ENCODE measurements at places on chromosomes 4 and X.

- no peak for DNase-seq
These were observed 5.5 kb downstream of the TMEM131L start for GRCh38 chr4:153471698-153472093.

DNA sequence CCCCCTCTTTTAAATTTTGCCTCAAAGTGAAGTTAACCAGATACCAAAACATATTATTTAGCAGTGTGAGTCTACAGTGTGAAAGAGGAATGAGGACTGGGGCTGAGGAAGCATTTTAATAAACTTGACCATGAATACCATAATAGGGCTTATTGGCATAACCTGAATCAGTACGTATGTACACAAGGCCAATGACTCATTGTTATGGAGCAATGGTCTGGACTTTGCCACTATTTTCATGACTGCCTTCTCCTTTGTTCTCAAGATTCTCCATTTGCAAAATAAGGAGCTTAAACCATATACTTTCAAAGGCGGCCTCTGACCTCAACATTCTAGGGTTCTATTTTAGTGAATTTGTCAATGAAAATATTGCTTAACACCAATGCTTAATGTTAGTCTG is 102.8 kb upstream of the OR13H1 start:
- no peak for DNase-seq

- DNase-seq = peak; percentile 19
These were observed 247.3 kb downstream of the SLC7A11 start for GRCh38 chr4:137994853-137995252.

DNA sequence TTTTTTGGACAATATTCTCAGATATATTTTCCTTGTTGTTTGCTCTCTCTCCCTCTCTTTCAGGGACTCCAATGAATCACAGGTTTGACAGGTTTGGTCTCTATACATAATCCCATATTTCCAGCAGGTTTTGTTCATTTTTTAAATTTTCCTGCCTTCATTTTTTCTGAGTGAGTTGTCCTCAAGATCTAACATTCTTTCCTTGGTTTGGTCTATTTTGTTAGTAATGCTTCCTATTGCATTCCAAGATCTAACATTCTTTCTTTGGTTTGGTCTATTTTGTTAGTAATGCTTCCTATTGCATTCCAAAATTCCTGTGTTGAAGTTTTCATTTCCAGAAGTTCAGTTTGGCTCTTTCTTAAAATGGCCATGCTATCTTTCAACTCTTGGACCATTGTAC is 45.3 kb upstream of the ZMAT1 start:
- DNase-seq = no peak

- no peak for DNase-seq
These were observed 246.7 kb downstream of the DHX15 start for GRCh38 chr4:24337451-24338190.

- DNase-seq = no peak
These were observed 815.6 kb upstream of the ADGRL3 start for GRCh38 chr4:60384516-60384915.

DNA sequence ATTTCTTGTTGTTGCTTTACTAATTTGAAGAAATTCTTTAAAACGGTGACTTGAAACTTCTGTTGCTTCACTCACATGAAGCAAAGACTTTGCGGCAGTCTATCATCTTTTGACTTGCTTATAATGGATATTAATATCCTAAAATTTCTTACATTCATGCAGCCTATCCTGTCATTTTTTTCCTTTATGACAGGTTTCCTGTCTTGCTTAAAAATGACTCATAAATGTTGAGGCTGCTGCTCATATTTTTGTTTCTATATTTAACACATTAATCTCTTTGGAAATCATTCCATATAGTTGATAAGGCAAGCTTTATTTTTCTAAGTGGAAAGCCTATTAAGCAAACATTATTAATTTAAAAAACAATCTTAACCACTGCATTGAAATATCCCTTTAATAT is 176.6 kb upstream of the GALNTL6 start:
- DNase-seq = no peak

GRCh38 chr4:22474636-22475310 is 41.1 kb downstream of the ADGRA3 start:
- DNase-seq = no peak

DNA sequence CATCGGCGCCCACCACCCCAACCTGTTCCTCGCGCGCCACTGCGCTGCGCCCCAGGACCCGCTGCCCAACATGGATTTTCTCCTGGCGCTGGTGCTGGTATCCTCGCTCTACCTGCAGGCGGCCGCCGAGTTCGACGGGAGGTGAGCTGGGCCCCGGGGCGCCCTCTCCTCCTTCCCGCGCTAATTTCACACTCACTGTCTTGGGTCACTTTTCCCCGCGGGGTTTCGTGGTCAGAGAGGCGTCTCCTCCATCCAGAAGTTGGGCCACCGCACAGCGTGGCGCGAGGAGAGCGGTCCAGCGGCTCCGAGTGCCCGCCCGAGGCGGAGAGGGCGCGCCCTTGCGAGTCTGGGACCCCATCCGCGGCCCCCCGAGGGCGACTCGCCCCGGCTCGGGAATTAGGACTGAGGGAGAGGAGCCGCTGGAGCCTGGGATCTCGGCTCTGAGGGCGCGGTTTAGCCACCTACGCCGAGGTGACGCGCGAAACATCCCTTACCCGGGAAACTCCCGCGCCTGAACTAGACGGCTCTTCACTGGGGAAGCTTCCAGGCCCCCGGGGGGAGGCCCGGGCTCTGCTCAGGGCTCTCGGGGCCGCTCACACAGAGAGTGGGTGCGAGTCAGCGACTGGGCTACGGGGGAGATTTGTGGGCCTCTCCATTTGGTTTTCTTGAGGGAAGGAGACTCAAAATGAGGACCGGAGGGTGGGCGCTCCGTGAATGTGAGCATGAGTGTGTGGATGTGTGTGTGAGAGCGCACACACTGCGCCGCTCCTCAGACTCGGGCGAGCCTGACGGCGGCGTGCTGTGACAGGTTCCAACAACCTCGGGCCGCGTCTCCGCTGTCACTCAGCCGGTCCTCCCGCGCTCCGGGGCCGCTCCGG is 551 bp downstream of the NPNT start:
- peak; percentile 11 for DNase-seq
